CD4-positive, alpha-beta T cell (primary cell): ENCODE measurements at places on chromosomes 6 and 20.

DNA sequence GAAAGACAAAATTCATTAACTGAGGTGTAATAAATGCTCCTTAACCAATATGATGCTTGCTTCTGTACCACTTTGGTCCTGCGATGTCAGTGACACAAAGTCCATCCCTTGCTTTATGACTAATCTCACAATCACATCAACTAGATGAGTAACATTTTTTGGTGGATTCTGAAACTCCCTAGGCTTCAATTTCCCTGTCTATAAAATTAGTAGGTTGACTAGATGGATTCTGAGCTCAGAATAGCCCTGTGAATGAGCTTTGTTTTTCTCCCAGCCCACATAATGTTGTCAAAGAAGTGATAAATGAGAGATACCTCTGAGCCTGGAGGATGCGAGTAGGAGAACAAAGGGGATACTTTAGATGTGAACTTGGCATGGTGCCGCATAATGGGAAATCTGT, 9.1 kb downstream of the TXLNB start:
- no peak for DNase-seq

GRCh38 chr6:34858681-34859080, 29.2 kb downstream of the TAF11 start:
- no peak for DNase-seq

GRCh38 chr6:136232701-136233100, 17.4 kb downstream of the MTFR2 start:
- DNase-seq, result no peak

DNA sequence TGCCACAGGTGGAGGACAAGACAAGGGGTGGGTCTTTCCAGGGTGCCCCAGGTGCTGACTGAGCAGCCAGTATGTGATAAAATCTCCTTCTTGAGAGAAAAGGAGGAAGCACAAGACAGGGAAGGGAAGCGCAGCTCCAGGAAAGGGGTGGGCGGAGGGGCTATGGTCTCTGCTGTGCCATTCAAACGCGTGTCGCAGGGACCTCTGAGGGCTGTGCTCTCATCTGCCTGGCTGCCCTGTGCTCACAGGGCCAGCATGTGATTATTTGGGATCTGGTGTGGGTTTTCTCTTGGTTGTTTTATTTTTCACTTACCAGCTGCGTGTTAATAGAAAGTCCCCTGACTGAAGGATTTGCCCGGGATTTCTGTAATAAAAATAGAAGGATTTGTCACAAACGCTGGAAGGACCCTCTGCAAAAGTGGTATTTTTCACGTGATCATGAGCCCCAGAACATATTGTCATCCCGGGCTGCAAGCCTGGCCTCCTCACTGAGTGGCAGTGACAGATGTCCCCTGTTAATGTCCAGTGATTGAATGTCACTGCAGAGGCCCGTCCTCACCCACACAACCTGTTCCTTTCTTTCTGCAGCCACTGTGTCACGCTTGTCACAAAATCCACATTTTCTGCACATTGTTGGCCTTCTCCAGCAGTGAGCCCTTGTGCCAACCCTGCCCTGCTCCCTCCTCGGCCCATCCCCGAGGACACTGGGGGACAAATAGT, 35.0 kb upstream of the VSX1 start:
- no peak for DNase-seq

GRCh38 chr6:106757267-106757666, 127.9 kb downstream of the QRSL1 start:
- no peak for DNase-seq

DNA sequence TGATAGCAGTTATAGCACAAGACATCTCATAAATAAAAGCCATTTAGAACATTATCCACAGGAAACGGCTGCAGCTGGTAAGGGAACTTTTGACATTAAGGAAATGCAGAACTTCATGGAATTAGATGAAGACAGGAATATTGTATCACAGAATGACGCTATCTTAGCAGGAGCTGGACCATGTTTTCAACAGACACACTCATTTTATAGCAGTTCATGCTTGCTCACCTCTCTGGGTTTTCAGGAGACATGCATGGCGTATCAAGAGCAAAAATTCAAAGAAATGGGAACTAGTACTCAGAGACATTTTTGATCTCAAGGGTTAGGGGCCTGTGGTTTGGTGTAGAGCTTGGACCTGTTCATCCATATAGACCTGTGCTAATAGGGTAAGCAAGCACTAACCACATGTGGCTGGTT, 125.0 kb downstream of the FYN start:
- no peak for DNase-seq

DNA sequence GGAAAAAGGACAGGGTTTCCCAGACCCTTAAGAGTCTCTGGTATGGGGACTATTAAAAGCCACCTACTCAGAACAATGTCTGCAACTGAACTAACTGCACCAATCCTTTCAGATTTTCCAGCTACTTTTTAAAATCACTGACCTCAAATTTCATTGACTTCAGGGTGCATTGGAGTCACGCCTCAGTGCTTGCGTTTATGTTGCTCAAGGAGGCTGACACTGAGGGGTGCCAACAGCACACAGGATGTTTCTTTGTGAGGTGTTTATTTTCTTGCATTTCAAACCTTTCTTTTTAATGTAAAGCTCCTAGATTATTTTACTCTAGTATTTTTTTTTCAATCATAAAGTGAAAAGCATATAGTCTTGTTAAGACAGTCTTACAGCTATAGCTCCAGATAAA, 402.0 kb upstream of the SLC35B3 start:
- DNase-seq, result no peak

GRCh38 chr6:51410453-51410852, 591.8 kb downstream of the TFAP2B start:
- DNase-seq, result no peak

GRCh38 chr20:47785854-47786764, 828 bp upstream of the SULF2 start:
- no peak for DNase-seq

DNA sequence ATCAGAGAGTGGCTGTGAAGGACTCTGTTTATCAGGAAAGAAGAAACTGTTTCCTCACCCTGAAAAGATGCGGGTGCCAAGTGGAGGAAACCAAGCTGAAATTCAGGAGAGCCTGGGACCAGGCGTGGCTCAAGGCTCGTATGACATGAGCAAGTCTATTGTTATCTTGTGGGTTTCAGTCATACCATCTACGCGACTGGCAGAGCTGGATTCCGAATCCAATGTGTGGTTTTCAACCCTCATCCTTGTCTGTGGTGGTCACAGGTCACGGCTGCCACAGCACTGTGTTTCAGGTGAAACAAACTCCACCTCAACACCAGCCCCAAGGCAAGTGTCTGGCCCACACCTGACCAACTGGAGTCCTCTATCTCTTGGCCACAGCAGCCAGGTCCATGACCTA, 9.1 kb downstream of the MC3R start:
- DNase-seq, result no peak

DNA sequence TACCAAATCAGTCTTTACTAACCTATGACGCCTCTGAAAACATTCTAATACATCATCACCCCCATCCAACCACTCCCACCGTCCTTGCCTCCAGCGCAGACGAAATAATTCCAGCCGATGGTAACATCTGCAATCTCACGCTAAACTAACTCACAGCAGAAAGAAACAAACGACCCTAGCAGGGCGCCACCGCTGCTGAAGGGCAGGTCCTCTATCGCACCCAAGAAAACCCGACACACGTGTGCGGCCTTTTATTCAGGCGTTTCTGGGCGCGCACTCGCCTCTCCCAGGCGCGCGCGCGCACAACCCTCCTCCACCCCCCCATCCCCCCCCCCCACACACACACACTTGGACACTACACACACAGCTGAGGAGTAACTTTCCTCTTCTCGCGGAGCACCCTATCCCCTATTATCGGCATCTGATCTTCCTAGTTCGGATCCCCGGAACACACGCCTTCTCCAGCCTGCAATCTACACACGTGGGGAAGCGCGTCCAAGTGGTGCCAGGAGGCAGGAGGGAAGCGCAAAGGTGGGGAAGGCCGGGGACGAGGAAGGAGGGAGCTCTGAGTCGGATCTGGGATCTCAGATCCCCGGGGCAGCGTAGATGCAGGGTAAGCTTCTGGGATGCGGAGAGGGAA, 1.4 kb downstream of the GFOD1 start:
- DNase-seq, result peak; percentile 43

GRCh38 chr6:69795469-69796072, 1.2 kb downstream of the LMBRD1 start:
- no peak for DNase-seq

DNA sequence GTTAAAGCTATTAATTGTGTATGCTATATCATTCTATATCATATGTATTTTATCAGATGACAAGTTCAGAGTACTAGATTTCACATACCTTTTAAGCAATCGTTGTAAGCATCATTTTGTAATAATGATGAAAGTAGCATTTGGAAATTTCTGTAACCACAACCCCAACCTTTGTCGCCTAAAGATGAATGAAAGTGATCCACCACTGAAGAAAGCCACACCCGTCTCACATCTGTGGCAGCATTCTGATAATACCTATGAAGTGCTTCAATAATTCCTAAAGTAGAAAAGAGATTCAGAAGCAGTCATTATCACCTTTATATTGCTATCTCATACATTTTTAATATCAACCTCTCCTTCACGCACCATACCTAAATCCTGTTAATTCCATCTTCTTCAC, 16.6 kb downstream of the ZUP1 start:
- DNase-seq, result no peak

DNA sequence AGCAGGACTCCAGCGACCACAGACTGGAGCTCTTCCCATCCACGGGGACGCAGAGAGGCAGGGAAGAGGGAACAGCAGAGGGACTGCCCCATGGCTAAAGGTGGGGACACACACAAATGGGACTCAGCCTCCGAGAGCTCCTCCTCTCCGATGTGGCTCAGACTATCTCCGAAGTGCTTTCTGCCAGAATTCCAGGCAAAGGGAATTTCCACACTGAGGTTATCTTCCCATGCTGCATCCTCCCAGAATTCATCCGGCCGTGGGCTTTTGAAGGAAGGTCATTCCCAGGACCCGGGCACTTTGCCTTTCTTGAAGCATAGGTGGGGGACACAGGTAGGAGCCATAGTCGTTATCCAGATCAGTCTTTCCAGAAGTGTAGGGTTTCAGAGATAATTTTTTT, 67.9 kb downstream of the SULF2 start:
- DNase-seq, result no peak

DNA sequence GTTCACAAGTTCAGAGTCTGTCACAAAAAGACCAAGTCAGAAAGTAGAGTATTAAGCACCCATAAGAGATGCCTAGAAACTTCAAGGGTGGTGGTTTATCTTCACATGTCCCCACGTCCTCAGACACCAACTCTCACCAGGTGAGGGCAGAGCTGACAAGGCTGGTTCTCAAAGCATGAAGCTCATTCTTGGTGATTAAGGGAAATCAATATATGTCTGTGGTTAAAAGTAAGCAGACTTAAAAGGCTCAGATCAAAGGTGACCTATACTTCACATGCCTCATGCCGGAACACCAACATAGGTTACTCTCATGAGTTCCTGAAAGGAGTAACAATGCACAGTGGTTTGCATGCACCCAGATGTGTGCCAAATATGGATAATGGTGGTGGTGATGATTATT, 27.0 kb downstream of the IL17A start:
- no peak for DNase-seq

GRCh38 chr6:28747631-28748157, 176.1 kb downstream of the TRIM27 start:
- DNase-seq, result no peak

DNA sequence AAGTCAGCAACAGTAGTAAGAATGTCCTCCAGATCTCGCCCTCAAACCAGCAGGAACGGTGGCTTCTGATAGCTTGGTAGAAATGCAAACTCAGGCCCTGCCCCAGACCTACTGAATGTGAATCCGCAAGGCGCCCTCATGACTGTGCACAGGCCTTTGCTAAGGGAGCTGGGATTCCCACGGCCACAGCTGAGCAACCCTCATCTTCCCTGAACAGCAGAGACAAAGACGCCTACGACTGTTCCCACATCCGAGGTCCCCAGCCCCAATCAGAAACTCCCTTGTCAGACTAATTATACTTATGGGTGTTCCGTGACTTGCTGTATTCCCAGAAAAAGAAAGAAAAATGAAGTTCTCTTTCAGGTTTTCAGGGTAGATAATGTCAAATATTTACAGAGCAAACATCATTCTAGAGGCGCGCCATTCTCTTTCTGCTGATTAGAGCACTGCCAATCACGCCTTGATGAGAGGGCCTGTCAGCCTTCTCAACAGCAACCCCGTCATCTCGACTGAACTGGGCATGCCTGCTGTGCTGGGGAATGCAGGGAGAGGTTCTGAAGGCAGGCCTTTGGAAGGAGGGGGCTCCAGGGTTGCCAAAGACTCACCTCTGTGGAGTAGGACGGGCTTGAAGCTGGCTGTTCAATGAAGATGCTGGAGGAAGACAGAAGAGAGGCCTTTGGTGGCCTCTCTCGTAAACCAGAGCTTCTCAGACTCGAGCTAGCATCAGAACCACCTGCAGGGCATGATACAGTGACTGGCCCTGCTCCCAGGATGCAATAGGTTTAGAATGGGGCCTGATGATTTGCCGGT, 79.9 kb downstream of the ZNF217 start:
- DNase-seq, result no peak

DNA sequence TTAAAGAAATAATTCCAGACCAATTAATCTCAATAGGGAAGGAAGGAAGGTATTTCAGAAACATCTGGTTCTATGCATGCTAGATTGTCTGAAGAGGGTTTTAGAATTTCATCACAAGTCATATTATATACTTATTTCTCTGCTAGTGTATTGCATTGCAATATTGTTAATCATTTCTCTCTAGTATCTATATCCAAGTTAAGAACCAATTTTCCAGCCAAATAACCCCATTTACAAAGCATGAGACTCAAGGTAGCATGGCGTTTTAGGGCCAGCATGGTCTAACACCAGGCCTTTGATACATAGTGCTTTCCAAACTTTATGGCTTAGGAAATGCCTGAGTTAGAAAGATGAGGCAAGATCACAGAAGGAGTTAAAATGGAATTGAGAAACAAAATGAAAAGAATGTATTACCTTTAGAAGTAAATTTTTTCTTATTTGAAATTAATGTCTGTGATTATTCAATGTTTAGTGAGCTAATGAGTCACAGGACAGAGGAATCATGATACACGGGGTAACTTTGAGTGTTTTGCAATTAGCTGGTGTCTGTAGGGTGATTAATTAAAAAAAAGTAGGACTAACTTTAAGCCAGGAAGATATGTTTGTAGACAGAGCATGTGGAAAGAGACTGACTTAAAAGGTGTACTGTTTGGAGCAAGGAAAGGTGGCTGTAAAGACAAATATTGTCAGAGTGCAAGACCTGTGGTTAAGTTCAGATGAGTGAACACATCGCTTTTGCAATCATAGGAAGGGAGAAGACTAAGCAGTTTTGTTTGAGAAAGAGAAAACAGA, 1006.2 kb upstream of the CITED2 start:
- no peak for DNase-seq

DNA sequence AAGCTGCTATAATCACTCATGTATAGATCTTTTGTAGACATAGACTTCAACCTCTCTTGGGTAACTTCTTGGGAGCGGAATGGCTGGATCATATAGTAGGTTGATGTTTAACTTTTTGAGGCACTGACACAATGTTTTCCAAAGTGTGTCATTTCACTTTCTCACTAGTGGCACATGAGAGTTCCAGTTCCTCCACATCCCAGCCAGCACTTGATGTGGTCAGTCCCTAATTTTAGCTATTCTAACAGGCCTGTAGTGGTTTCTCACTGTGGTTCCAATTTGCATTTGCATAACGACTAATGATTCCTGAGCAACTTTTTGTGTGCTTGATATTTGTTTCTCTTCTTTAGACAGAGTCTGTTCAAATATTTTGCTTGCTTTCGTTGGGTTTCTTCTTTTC, 221.3 kb downstream of the DLL1 start:
- DNase-seq, result no peak

- no peak for DNase-seq
Measured at GRCh38 chr20:52631469-52631868, 340.7 kb upstream of the TSHZ2 start.
